ENCODE measurements at places on chromosomes 2 and 18.

DNA sequence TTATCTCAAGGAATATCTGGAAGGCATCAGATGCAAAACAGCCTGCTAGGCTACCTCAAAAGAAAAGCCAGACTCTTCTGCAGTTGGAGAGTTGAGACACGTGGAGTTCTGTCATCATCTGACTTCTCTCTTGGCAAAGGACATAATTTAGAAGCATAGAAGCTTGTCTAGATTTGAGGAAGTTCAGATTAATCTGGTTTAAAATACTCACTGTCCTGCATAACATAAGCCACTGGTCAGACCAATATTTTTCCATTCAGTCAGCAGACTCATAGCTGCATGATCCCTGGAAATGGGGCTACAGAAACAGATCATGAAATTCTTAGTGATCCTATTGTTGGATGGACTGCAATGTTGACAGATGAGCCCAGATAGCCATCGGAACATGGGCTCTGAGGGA, 349.0 kb downstream of the TXNL1 start:
- no peak for DNase-seq

DNA sequence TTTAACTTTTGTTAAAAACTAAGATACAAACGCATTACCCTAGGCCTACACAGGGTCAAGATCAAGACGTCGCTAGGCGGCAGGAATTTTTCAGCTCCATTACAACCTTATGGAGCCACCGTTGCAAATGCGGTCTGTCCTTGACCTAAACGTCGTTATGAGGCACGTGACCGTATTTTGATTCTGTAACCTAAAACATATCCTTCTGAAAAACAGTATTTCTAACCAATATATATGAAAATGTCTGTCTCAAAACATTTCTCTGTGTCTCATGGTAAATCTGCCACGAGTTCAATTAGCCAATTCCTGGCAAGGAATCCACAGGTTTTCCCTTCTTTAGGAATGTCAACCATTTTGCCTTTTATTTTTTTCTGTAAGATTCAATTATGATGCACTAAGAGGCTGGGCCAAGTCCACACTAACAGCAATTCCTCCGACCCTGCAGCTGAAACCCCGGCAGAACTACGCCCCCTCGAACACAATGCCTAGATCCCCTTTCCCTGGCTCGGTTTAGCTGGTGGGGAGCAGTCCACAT, 1.7 kb downstream of the RTN4 start:
- no peak for DNase-seq

DNA sequence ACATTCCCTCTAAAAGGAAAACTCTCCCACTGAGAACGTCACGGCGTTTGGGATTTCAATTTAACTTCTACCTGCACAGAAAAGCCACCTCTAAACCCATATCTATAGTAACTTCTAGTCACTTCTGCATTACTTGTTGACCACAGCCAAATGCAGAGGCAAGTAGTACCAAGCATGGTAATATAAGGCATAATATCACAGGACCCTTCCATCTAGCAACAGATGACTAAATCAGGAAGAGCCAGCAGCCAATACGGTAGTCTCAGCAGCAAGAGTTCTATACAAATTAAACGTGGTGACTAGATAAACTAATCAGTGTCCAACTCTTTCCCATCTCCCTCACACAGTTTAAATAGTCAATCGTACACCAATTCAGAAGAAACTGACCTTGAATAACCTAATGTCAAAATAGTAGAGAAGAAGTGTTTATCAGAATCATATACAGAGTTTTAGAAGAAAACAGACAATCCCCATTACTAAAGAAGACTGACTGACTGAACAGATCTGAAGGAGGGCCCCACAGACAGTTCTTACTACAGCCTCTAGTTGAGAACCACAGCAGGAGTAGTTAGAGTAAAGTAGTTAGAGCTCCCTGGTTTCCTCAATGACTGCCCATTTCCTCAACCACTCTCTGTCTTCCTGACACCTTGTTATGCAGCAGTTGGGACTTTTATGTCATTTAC, 30.0 kb downstream of the MEMO1 start:
- no peak for DNase-seq

DNA sequence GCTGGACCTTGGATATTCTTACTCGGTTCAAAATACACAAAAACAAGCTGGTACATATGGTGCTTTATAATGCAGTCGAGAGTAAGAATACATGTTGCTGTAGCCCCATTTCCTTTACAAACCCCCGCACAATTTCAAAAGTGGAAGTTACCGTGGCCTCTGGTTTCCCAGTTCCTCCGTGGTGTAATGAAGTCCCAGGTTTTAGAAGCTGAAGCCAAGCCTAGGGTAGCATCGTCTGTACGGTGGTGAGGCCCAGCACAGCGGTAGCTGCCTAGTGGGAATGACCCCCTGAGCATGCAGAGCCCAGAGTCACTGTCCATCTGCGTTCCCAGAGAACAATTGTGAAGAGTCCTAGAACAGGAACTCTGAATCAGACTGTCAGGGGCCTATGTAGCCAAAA, 171.8 kb downstream of the ASXL3 start:
- DNase-seq = no peak

DNA sequence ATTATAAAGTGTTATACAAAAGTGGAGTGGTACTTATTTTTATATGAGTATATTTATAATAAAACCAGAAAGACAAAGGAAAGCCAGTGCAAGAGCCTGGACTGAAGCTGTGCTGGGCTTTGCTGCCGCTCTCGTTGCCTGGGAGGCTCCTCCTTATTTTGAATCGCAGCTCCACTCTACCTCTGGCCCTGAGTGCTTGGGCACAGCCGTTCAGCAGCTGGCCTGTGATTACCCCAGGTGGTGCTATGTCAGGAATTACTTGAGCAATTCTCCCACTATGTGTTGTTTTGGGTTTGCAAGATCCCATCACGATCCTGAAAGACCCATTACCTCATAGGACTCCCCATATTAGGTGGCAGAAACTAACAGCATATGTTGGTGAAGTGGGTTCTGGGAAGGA, 53.0 kb upstream of the LCLAT1 start:
- no peak for DNase-seq
